ENCODE measurements at places on chromosomes 3 and 15. TPM values are rescaled to one million over a fixed set of nuclear protein-coding genes. Genes with fewer than 3 reads are reported as not detected.

ABI3BP gene
- not detected for total RNA-seq

RGMA gene
- total RNA-seq: not detected

IL17RB gene
- total RNA-seq: 0.32 TPM

FANCD2 gene
- 66.9 TPM for total RNA-seq

STOML1 gene
- 10.9 TPM for total RNA-seq

SRP14 gene
- 178 TPM for total RNA-seq

NTRK3 gene
- total RNA-seq: not detected

DPPA2 gene
- total RNA-seq: not detected

CEP19 gene
- 4.6 TPM for total RNA-seq

All from activated CD8-positive, alpha-beta T cell treated with anti-CD3 and anti-CD28 coated beads, Interleukin-2, amount 10 ng/mL, durations not matched to agents 7 days and 5 days (primary cell).